ENCODE measurements at places on chromosomes 7 and 10. TPM values are rescaled to one million over a fixed set of nuclear protein-coding genes. Genes with fewer than 3 reads are reported as not detected.

- no peak overlapping the region for H3K4me3 ChIP-seq
- no peaks in the 10 kb centered on the region for H3K4me1 ChIP-seq
- no peaks in the 10 kb centered on the region for H3K36me3 ChIP-seq
- H3K27ac ChIP-seq: no peak overlapping the region
These were observed 59.7 kb downstream of the SEM1 start for GRCh38 chr7:96649981-96650380.

CEP55 gene
- total RNA-seq: 14.1 TPM

KIF11 gene
- total RNA-seq: 11.5 TPM

HABP2 gene
- total RNA-seq: not detected

GCK gene
- 1.2 TPM for total RNA-seq

GRCh38 chr10:49176310-49177268 lies 11.6 kb downstream of the TMEM273 start:
- DNase-seq: no peak
- no peaks in the 10 kb centered on the region for H3K36me3 ChIP-seq
- H3K27ac ChIP-seq: no peak overlapping the region
- no peaks in the 10 kb centered on the region for H3K27me3 ChIP-seq
- H3K4me1 ChIP-seq: no peaks in the 10 kb centered on the region

- peak; percentile 70 for DNase-seq
- H3K4me3 ChIP-seq: peak overlapping the region; percentile 48
- no peaks in the 10 kb centered on the region for H3K27me3 ChIP-seq
- H3K27ac ChIP-seq: no peak overlapping the region
- H3K36me3 ChIP-seq: no peaks in the 10 kb centered on the region
These were observed 61.2 kb downstream of the NEURL1 start for GRCh38 chr10:103554488-103555324.

GRCh38 chr10:84798312-84798711 lies 469.9 kb downstream of the CCSER2 start:
- H3K4me1 ChIP-seq: no peaks in the 10 kb centered on the region
- no peak overlapping the region for H3K27ac ChIP-seq
- no peak for DNase-seq
- no peaks in the 10 kb centered on the region for H3K27me3 ChIP-seq

SH2D4B gene
- total RNA-seq: 0.55 TPM

DNA sequence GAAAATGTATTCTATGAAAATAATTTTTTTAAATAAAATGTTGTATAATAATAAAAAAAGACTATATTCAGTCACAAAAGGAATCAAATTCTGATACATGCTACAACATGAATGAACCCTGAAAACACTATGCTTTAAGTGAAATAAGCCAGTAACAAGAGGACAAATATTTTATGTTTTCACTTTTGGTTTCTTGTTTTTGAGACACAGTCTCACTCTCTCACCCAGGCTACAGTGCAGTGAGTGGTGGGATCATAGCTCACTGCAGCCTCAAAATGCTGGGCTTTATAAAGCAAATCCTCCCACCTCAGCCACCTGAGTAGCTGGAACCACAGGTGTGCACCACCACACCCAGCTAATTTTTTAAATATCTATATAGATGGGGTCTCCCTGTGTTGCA lies 64.2 kb downstream of the CNOT4 start:
- H3K27me3 ChIP-seq: no peaks in the 10 kb centered on the region
- no peak overlapping the region for H3K4me3 ChIP-seq
- DNase-seq: no peak
- H3K36me3 ChIP-seq: no peaks in the 10 kb centered on the region
- H3K4me1 ChIP-seq: no peaks in the 10 kb centered on the region

Data from testis (tissue), 5 donors.